ENCODE measurements at places on chromosomes 7 and 10.
A peak's percentile ranks its signal among the peaks of the same experiment; 100 is the strongest.

DNA sequence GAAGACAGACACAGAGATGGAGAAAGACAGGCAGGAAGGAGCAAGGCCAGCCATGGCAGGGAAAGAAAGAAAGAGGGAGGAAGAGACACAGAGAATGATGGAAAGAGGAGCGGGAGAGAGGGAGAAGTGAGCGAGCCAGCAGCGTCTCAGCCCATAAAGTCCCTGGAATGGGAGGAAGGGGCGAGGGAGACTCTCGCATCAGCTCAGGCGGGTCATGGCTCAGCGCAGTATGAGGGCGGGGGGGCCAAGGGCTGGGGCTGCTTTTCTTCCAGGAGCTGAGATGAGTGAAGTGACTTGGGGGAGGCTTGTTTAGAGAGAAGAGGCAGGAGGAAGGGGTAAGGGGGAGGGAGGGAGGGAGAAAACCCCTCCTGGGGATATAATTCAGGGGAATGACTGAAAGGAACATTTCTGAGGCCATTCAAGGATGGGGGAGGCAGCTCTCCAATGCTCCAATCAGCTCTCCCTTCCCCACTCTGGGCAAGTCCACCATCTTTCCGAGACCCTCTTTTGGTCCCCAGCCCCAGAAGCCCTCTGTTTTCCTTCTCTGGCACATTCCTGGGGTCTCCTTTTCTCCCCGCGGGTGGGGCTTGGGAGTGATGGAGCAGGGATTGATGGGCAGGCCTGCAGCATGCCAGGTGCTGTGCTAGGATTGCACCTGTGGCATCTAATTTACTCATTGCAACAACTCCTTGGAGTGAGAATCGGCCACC, 87.9 kb downstream of the HIF1AN start:
- no peak for DNase-seq

GRCh38 chr10:132062641-132063390, 2.9 kb upstream of the JAKMIP3 start:
- DNase-seq, result no peak

GRCh38 chr7:89458114-89458513, 662.6 kb upstream of the TEX47 start:
- DNase-seq, result no peak

DNA sequence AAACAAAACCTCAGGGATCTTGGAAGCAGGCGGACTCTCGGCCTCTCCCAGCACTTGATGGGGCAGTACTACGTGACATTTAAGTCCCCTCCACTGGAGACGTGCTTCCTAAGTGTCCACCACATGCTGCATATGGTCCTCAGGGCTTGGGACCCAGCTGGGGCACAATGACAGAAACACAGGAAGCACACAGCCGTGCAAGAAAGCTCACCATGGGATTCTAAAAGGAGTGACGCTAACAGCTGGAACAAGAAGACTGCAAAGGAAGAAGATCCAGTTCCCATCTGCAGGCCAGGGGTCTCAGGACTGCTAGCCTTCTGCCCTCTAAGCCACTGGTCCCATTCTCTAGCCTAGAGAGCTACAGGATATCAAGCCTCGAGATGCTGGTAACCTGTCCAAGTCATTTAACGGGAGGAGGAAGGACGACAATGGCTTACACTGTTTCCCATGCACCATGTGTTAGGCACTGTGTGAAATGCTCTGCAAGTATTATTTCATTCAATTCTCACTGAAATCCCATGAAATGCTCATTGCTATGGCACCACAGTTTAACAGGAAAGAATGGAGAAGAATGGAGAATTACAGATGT, 61.1 kb downstream of the KCNMA1 start:
- no peak for DNase-seq

GRCh38 chr10:130691776-130692175, 555.6 kb downstream of the GLRX3 start:
- no peak for DNase-seq

GRCh38 chr7:151166629-151167196, 781 bp downstream of the GBX1 start:
- DNase-seq, result no peak

DNA sequence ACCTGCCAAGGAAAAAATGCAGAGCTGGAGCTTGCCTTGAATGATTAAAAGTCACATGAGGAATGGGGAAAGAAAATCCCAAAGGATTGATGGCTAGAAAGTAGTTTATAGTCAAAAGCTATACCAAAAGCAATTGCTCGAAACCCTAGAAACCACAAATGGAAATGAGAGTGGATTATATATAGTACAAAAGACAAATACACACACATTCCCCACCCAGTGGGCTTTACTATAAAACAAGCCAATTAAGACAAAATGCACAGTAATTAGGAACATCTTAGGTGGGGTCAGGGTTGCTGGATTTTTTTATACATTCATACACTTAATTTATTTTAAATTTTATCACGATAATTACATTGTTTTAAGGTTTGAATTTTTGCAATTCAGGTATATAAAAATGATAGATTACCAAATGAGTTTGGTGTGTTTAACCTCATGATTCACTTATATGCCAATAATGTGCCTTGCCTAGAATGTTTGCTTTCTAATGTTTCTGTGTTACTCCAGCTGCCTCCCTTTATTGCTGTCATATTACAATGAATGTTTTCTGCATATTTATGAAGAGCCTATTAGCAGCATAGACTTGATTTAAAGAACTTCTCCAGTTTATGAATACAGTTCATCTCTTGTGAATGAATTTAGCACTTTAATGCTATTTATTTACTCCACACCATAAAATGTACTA, 421.3 kb downstream of the EXOC4 start:
- no peak for DNase-seq

- DNase-seq, result no peak
These were observed 2.1 kb downstream of the CADPS2 start for GRCh38 chr7:122884186-122884585.

- DNase-seq, result no peak
These were observed 1.9 kb downstream of the TET1 start for GRCh38 chr10:68561865-68562649.

DNA sequence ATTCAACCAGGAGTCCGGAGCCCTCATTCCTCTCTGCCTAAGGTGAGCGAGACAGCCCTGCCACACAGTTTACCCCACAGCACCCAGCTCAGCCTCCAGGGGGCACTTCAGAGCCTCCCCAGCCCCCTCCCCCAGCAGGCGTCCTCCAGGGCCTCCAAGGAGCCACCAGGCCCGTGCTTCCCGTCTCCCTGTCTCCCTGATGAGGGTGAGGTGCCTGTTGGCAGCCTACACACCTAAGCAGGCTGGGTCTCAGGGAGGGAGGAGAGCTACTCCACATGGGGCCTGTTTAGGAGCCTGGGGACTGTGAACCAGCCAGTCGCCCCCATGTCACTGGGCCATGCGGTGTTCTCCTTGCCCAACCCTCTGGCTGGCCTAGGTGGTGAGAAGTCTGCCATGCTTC, 28.9 kb upstream of the TRIM8 start:
- DNase-seq, result no peak

DNA sequence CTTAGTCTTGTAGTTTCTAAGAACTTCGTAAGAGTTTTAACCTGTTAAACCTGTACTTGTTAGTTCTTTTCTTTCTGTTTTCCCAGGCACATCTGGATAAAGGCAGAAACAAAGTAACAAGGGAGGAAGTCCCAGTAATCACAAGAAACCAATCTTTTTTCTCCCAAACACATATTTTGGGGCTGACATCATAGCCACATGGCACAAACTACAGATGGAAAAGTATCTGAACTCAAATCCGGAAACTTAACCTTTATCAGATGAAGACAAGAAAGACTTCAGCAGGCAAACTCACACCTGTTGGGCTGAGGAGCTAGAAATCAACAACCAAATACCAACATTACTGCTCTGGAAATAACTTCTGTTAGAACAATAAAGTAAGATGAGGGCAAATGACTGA, 67.1 kb downstream of the CUBN start:
- DNase-seq, result no peak

DNA sequence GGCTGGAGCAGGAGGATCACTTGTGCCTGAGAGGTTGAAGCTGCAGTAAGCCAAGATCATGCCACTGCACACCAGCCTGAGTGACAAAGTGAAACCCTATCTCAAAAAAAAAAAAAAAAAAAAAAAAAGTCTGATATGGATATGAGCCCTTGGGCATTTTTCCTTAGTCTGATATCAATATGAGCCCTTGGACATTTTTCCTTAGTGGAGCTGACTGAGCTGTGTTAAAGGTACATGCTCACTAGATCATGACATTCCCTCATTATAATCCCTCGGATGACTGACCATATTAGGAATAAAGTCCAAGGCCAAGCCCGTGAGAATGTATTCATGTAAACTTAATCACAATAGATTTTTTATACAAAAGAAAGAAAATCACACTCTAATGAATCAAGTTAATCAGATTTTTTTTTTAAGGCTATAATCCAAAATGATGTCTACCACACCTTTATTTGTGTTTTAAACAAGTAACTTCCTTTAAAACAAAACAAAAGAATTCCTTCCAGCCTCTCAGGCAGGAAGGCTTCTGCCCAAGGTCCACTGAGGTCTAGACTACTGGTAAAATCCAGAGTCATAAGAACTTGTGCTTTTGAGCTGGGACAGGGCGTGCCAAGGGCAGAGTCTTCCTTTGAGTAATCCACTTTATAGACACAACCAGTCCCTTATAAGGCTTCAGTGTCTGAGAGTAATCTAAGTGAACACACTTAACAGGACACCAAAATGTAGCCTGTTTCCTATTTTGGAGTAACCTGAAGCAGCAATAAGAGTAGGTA, 5.5 kb downstream of the PPA1 start:
- no peak for DNase-seq

- no peak for DNase-seq
These were observed 26.7 kb downstream of the ERCC6 start for GRCh38 chr10:49512121-49512809.

DNA sequence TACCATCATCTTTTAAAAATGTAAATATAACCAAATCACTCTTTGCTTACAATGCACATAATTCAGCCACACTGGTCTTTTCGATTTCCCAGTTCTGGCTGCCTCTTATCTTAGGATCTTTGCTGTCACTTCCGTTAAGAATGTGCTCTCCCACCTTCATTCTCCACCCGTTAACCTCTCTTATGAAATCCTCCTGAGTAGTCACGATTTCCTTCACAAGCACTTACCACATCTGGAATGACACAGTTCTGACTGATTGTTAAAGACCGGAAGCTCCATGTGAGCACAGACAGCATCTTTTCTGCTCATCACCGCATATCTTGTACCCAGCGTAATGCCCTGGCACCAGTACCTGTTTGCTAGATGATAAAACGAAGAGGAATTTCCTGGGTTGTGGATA, 84.3 kb downstream of the CUL2 start:
- no peak for DNase-seq

DNA sequence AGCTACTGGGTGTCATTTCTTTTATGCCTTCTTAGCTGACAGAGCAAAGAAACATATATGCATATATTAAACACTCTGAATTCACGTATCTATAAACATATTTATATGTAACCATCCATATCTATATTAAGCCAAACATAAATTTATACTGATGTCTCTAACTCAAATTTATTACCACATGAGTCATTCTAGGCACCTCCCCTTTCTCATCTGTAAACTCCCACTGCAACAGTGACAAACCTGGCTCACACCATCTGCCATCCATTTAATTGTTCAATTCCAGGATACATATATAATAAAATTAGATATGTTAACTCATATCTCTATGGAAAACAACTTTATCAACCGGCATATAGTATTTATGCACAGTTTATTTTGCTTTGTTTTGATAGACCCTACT, 722.3 kb downstream of the SORCS1 start:
- DNase-seq, result no peak

DNA sequence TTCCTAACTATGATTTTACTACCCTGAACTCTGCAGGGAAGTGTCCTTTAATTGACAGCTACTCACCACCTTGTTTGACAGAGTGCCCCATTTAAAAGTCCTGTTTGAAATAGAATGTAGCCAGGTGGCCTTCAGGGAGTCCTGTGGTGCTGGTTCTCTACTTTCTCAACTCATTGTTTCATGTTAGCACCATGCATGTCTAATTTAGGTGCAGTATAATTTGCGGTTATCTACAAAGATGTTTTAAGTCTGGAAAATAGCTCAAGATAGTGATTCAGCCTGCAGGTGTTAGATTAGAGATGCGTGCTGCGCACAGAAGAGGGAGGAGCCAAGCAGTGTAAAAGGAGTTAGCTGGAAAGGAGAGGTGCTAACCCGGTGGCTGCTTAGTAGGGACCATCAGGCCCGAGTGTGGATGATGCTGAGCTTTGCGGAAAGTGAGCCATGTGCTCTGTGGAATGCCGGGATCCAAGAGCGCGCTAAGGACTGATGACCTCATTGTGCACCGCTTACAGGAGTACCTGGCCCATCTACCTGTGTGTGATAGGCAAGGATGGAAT, 1.2 kb downstream of the CCM2 start:
- DNase-seq, result peak; percentile 42

GRCh38 chr10:121418126-121418777, 180.0 kb downstream of the FGFR2 start:
- no peak for DNase-seq

DNA sequence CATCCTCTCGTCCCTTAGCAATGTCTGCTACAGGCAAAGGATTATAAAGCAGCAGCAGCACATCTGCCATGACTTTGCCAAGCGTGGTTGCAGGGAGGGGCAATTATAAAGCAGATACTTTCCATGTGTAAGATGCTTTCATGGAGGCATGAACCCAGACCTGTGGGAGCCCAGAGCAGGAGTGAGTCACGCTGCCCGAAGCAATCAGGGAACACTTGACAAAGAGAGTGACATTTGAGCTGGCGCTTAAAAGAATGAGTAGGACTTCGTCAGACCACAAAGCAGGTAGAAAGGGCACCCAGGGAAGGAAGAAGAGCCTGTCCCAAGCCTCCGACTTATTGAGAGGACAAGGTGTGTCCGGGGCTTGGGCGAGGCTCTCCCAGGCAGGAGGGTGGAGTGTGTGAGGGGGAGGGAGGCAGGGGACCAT, 147.2 kb downstream of the MYOF start:
- DNase-seq, result no peak

DNA sequence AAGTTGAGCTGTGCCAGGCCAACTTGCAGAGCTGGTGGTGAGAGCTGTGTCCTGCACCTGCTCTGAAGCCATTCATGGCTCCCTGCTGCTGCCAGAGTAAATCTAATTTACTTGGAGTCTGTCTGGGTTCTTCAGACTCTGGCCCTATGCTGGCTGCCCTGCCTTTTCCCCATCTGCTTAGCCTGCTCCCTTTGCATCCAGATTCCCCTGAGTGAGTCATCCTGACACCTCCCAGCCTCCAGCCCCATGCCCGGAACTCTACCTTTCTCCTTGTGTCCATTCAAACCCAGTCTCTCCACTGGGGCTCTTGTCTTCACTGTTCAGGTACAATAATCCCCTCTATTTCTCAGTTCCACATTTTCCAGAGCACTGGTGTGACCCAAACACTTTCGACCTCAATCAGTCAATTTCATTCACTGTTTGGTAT, 434.4 kb upstream of the ZMIZ1 start:
- no peak for DNase-seq

- no peak for DNase-seq
These were observed 23.1 kb downstream of the KDM7A start for GRCh38 chr7:140153666-140154161.

All from stimulated activated CD8-positive, alpha-beta memory T cell treated with anti-CD3 and anti-CD28 coated beads, Interleukin-12 subunit alpha, Interleukin-12 subunit beta, amount 100 ng/mL, for 4 hours (primary cell).